ENCODE measurements at places on chromosomes 12 and 14. TPM values are rescaled to one million over a fixed set of nuclear protein-coding genes. Genes with fewer than 3 reads are reported as not detected.

- DNase-seq, result no peak
These were observed 964 bp upstream of the SERPINA4 start for GRCh38 chr14:94560291-94560665.

- DNase-seq, result no peak
These were observed 444.8 kb upstream of the RGS6 start for GRCh38 chr14:71487449-71487848.

DNA sequence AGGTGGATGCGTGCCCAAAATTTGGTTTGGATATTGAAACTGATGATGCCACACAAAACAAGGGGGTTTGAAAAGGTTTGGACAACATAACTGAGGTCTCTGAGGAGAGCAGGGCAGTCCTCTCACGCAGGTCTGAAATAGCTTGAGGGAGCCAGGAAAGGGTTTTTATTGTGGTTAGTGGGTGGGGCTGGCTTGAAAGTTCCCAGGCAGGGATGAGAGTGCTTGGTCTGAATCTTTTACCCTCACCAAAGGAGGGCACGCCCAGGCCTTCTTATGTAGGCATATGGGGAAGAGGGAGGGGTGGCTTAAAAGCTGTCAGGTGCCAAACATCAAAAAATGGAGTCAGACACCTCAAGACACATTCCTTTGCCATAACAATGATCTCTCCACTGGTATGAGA lies 493.1 kb upstream of the CCDC196 start:
- DNase-seq, result no peak

- no peak for DNase-seq
These were observed 107.6 kb downstream of the GTF2A1 start for GRCh38 chr14:81113176-81113575.

GRCh38 chr12:106301611-106302321 lies 767 bp upstream of the TCP11L2 start:
- no peak for DNase-seq

DNA sequence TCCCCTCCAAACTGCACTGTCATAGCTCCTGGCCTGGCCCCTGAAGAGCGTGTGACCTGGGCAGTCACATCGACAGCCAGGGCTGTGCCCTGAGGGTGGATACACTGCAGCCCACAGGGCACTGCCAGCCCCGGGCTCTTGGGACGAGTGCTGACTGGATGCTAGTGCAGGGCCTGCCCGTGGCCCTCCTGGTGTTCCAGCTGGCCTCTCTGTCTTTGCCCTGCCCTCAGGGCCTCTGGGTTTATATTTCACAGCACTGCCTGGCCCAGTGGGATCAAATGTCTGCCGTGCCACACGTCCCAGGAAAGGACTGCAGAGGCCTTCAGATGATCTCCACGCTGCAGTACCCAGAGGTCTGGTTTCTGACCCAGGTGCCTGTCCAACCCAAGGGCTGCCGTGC lies 10.1 kb upstream of the CCDC197 start:
- no peak for DNase-seq

GRCh38 chr12:127539226-127539858 lies 727.6 kb upstream of the TMEM132C start:
- no peak for DNase-seq

DNA sequence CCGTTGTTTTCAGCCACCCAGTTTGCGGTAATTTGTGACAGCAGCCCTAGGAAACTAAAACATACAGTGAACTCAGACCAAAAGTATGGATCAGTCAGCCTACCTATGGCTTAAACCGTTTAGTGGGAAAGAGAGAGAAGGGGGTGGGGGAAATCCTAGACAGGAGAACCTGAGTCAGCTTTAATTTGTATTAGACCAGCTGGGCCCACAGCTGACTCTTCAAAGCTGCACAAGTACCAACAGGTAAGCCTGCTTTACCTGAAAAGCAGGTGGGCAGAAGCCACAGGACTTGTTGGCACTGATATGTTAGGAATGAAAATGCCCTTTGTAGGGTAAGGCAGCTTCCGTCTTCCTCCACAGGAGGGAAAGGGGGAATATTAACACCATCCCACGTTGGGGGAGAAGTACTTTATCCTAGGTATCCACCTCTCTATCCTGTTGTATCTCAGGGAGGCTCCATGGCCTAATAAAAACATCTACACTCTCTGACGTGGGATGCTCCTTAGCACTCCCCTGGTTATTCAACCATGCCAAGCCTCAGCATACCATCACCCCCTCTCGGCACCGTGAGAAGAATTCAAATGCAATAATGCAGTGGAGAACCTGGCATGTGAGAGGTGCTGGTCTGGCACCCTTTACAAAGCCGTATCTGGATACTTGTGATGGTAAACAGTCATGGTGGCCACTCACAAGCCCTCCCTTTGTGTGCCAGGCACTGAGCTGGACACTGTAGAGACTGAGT lies 70.3 kb downstream of the STON2 start:
- DNase-seq, result no peak

DNA sequence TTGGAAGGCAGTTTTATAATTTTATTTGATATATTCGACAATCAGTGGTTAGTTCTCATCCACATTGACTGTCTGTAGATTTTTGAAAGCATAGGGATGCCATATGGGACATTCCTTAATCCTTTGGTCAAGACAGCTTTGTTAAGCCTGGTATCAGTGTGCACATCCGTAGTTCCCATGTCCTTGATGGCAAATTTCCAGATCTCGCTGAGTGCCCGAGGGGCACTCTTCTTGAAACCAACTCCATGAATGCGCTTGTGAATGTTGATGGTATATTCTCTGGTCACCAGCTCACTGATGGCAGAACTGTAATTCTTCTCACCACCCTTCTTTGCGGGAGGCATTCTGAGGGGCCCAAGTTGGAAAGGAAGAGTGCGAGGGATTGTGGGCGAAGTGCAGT lies 6.1 kb upstream of the DENND5B start:
- DNase-seq, result no peak

- no peak for DNase-seq
These were observed 291.3 kb downstream of the NPAS3 start for GRCh38 chr14:33230021-33230420.

- DNase-seq, result no peak
These were observed 115.5 kb upstream of the FKBP4 start for GRCh38 chr12:2679068-2679815.

GRCh38 chr12:85299053-85299452 lies 19.0 kb downstream of the ALX1 start:
- no peak for DNase-seq

DNA sequence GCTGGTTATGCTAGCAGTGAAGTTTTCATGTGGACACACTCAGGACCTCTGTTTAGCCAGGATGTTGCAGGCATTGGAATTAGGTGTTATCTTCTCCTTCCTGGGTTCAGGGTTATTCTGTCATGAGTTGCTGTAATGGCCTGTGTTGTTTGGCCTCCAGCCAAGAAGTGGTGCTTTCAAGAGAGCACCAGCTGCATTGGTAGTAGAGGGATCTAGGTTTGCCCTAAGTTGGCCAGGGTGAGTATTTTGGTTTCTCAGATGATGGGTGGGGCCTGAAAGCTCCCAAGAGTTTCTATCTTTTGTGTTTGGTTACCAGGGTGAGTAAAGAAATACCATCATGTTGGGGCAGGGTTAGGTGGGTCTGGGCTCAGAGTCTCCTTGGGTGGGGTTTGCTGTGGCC lies 2.7 kb upstream of the GZMH start:
- no peak for DNase-seq

DNA sequence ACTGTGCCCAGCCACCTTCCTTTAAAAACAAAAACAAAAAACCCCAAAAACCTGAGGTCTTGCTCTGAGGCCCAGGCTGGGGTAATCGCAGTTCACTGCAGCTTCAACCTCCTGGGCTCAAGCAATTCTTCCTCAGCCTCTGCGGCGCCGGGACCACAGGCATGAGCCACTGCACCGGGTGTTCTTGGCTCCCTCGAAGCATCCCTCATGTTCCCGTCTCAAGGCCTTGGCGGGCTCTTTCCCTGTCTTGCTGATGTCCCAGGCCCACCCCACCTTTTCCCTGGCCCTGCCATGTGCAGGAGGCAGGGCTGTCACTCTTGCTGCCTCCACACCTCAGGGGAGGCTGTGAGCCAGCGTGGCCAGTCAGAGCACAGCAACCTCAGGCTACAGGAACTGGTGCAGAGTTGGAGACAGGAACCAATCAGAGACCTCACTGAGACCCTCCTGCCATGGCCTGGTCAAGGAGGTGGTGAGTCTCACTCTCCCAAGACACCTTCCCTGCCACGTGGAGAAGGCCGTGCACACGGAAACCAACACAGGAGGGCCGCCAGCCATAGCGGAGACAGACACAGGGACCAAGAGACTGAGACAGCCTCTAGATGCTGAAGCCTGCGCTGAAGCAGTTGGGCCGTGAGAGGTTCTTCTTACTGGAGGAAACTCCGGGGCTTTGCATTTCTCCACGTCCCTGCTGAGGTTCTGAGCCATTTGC lies 6.0 kb upstream of the AMN start:
- no peak for DNase-seq

DNA sequence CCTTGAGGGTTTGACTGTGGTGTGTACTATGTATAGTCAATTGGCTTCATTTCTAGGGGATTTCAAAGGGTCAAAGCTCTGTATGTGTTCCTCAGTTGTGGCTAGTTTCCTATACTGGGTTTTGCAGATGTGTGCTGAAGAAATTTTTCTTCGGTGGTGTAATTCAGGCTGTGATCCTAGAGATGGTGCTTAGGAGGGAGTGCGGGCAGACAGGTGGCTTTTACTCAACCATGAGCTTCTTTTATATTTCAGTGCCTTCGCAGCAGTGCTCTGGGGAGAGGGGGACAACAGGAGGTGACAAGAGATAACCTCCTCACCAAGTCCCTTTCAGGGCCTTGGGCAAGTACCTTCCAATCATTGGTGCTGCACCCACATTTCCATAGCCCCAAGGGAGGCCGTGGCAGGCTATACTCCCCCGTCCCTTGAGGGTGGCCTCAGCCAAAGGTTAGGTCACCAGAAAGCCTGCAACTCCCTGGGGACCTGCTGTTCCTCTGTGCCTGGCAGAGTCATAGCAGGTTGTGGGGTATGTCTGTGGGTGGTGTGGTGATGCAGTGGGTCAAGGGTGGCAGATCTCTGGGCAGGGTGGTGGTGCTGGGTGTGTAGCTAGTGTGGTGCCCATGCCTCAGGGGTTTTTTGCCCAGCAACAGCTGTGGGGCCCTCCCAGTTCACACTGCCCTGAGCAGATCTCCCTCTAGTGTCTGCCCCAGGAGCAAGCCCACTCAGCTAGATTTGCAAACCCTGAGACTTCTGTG lies 37.0 kb upstream of the TMX1 start:
- DNase-seq, result peak; percentile 32

- DNase-seq, result no peak
These were observed 12.2 kb downstream of the DEGS2 start for GRCh38 chr14:100147181-100147631.

DNA sequence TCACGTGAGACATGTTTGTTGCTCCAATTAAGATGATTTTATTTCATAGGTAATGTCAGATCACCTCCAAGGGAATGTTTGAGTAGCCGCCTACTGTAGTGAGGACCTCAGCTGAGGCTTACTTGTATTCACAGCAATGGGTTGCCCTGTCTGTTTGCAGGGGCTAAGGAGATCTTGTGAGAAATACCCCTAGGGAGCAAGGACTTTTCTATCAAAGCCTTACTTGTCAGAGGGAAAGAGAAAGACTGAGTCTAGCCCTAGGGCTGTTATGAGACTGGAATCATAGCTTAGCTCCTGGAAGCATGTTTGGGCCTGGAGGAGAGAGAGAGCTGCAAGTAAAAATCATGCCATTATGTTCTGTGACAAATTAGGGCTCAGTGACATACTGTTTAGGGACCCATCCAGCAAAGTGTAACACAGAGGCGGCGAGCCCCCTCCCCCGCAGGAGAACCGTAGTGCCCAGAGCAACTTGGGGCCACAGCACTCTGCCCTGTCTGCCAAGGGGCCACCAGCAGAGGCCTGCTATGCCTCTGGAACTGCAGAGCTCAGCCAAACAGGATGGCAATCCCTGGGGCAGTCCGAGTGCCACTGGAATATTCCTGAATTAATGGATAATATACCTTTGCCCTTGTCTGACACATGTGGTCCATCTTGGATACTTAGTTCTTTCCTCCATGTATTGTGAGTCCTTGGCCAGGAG lies 178.8 kb downstream of the DACT1 start:
- DNase-seq, result no peak

GRCh38 chr14:95695913-95696312 lies 9.7 kb downstream of the TCL1B start:
- no peak for DNase-seq

DNA sequence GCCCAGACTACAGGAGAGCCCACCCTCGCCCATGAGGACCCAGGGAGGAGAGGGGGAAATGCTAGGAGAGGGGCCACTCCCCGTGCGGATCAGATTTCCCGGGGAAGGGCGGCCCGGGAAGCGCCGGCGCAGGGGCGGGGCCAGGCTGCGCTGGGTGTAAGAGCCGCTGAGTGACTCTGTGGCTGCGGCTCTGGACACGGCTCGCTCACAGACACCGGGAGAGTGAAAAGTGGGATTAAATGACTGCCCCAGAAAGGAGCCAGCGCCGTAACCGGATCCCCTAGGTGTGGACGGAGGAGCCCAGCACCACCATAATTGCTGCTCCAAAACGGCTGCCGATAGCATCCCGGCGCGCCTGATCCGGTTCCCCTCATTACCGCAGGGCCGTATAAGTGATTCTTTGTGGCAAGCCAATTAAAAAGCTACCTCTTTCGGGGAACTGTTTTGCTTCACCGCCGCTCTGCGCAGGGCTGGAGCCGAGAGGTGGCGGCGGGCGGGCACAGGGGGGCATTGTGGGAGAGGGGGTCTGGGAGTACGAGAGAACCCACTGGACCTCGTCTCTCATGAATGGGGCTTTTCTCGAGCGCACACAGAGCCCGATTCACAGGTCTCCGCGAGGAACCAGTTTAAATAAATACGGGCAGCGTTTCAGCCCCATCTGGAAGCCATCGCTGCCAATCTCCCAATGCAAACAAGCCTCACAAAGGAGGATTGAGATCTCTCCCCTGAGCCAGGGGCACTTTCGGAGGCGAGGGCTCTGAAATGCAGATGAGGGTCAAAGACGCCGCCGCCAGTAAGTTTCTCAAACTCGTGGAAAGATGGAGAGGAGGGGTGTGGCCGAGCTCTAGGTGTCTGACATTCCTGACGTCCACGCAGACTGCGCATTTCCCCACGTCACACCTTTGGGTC lies 2.5 kb downstream of the COL2A1 start:
- DNase-seq, result no peak

DNA sequence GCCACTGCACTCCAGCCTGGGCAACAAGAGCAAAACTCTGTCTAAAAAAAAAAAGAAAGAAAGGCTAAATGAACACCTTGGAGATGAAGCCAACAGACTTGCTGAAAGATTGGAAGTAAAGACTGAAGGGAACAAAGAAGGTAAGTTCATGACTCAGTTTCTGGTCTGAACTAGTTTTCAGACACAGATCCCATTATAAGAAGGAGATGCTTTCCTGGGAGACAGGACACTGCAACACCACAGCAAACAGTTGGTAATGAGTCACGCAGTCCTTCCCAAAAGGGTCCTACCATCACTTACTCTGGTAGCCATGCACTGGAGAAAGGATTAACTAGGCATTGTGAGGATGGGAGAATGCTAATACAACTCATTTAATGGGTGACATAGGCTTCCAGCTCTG lies 97.2 kb downstream of the SSPN start:
- DNase-seq, result peak; percentile 36

The SPIC gene
- total RNA-seq, result not detected

The APOF gene
- not detected for total RNA-seq

The TAS2R20 gene
- 0.75 TPM for total RNA-seq

The PRKD1 gene
- total RNA-seq, result 23.1 TPM

The NEMF gene
- 37.3 TPM for total RNA-seq

The MYO1A gene
- 0.06 TPM for total RNA-seq

The JAG2 gene
- total RNA-seq, result 0.80 TPM

The SERPINA9 gene
- total RNA-seq, result not detected

The DPF3 gene
- 11.1 TPM for total RNA-seq

The BCL11B gene
- total RNA-seq, result not detected

The RPGRIP1 gene
- total RNA-seq, result not detected

The MUCL1 gene
- not detected for total RNA-seq

The SLC5A8 gene
- total RNA-seq, result not detected

The WIF1 gene
- 2.2 TPM for total RNA-seq

The STAC3 gene
- total RNA-seq, result 29.8 TPM

All from LHCN-M2 (cell line).